ENCODE measurements at places on chromosomes 1 and 21.

- no peak for DNase-seq
Observed at GRCh38 chr1:111719674-111720132, 19.5 kb downstream of the INKA2 start.

DNA sequence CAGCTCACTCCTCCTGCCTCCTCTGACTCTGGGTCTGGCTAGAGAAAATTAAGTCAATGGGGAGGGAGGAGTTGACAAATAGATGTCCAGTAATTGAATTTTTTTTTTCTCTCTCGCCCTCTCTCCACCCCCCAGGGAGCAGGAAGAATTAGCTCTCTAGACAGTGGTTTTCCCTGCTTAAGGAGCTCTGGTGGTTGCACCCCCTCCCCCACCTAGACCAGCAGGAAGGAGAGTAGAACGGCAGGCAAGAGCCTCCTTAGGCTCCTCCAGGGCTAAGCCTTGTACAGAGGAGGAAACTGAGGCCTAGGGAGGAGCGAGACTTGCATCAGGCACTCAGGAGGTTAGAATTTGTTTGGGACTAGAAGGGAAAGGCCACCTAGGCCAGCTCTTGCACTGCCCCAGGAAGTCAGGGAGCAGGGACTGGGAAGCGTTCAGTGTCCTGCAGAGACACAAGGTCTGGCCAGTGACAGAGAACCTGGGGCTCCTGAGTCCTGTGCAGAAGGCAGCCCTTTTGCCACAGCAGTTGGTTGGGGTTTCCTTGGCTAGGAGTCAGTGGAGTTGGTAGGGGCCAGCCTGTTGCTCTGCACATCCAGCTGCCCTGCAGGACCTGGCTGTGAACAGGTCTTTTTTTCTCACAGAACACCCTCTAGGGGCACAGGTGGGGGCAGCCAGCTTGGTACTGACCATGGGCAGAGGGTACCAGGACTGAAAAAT is 49.5 kb upstream of the ACOT11 start:
- no peak for DNase-seq

DNA sequence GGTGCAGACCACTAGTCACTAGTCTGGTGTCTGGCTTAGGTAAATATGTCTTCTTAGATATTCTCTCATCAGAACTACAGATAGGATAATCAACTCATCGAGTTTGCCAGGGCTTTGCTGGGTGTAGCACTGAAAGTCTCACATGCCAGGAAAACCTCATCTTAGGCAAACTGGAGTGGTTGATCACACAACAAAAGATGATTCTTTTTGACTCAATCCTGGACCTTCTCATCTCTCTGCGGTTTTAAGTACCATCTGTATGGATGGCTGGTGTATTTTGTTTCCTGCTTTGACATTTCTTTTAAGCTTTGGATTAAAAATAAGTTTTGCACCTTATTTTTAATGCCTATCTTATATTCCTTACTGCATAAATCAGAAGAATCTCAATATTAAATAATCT is 11.3 kb downstream of the GBP2 start:
- no peak for DNase-seq

GRCh38 chr1:111441573-111442192 is 7.4 kb downstream of the WDR77 start:
- no peak for DNase-seq

- DNase-seq: no peak
Observed at GRCh38 chr1:243433737-243434370, 178.0 kb downstream of the SDCCAG8 start.

GRCh38 chr1:172466795-172467407 is 23.0 kb upstream of the PIGC start:
- DNase-seq: no peak

DNA sequence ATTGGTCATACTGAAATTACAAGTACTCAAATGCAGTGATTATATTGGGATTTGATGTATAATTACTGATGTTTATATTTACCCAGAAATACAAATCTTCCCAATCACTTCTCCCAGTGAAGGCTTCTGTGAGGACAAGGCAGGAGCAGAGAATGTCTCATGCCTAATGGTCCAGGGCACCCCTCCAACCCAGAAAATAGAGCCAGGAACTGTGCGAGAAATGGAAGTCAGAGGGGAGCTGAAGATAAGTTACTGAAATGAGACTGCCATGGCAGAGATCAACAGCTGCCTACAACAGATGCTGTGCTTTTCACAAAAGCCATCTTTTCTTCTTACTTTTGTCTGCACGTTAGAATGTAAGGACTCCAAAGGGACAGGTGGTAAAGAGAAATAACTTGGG is 171.2 kb downstream of the TTLL7 start:
- no peak for DNase-seq

DNA sequence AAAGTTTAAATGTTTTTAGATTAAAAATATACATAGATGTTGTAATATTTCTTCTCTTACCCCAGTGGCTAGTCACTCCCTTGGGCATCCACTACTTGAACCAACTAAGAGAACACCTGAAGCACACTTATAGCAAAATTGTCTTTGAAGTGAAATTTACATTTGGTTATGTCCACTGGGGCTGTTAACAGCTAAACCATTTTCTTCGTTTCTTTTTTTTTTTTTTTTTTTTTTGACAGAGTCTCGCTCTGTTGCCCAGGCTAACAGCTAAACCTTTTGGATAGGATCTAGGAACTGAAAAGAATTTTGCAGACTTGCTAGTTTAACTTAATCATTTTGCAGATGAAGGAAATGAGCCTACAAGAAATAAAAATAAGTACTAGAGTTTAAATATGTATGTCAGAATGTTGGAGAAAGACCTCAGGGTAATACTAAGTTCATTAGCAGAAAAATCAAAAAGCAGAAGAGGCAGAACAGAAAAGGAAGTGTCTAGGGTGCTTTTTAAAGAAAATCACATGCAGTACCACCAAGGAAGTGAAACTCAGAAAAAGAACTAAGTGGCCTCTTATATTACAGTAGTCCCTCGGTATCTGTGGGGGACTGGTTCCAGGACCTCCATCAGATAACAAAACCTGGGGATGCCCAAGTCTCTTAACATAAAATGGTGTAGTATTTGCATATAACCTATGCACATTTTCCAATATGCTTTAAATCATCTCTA is 11.8 kb downstream of the DRAM2 start:
- DNase-seq: no peak

GRCh38 chr1:224558904-224559303 is 57.2 kb upstream of the CNIH3 start:
- no peak for DNase-seq

GRCh38 chr1:4110888-4111287 is 210.8 kb upstream of the C1orf174 start:
- no peak for DNase-seq

DNA sequence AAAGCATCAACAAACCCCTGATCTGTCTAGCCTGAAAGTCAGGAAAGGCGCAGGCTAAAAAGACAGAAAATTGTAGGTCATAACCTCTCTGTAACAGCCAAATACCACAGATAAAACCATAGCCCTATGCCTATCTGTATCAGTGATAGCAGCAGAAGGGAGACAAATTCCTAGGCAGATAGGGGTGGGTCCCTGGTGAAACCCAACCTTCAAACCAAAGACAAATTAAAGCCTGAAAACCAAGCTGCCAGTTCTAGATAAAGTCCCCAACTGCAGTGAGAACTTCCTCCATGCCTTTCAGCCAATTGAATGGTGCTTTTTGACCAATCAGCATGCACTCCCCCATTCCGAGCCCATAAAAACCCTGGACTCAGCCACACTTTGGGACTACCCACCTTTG is 115.3 kb downstream of the NTPCR start:
- DNase-seq: no peak

GRCh38 chr1:228852511-228853088 is 117.3 kb downstream of the RHOU start:
- DNase-seq: no peak

All from NCI-H446 (cell line).